ENCODE measurements at places on chromosomes 6 and 20.
A peak's percentile ranks its signal among the peaks of the same experiment; 100 is the strongest.

GRCh38 chr6:80179695-80180094 lies 73.2 kb downstream of the BCKDHB start:
- DNase-seq, result no peak

DNA sequence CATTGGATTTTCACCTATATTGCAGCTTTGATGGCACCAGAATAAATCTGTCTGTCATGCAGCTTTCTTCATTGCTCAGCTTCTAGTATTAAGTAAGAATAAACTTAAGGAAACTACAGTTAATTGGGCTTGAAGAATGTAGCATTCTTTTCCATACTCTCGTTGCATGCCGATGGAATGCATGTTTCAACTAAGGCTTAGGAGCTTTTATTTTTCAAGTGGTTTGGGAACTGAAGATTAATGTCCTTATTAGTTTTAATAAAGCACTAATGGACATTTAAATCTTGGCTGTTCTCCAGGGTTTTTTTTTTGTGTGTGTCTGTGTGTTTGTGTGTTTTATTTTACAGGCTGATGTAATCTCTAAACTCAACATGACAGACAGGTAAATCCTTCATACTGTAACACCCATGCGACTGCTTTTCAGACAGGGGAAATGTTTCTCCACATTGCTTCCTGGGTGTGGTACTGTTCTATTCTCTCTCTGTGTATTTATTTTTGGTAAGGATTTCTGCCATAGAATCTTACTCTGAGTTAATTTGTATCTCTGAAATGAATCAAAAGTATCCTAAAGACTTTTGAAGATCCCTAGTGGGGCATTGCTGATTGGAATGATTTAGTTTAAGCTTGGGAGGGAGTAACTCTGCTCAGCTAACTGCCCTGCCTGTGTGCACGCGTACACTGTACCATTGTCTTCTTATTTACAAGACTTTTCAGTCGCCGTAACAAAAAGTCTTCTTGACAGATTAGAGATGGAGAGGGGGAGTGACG lies 38.0 kb downstream of the SLC9A8 start:
- no peak for DNase-seq

- DNase-seq, result no peak
These were observed 45.2 kb downstream of the DEFB114 start for GRCh38 chr6:49918787-49919186.

DNA sequence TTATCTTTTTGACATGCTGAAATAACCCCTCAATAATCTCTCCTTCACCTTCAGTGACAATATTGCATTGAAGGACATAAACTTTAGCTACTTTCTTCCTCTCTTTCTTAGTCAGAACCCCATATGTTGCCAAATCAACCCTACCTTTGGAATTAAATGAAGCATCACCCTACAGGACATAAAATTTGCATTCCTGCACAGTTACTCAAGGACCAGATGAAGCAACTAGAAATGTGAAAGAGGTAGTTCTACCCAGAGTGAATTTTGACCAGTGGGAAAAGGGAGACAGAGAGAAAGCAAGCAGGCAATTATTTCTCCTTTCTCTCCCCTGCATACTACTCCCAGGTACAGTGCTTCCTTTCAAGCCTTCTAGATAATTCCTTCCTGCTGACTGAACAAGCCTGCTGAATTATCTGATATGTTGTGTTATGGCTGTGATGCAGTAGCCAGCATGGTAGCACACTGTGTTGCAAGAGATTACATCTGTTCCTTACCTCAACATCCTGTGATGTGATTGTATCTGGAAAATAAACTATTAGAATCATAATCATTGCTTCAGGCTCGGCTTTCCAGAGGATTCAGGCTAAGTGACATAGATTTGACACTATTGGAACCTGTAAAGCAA lies 16.6 kb downstream of the TENT5A start:
- DNase-seq, result no peak

DNA sequence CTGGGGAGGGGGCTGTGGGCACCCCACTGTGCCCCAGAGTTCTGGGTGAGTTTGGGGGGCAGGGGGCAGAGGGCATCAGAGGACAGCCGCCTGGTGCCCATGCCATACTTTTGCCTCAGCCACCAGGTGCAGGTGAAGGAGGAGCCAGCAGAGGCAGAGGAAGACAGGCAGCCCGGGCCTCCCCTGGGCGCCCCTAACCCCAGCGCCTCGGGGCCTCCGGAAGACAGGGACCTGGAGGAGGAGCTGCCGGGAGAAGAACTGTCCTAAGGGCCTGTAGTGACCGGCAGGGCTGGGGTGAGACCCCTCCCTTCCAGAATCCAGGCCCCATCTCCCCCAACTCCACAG lies 39.6 kb upstream of the MDFI start:
- no peak for DNase-seq

DNA sequence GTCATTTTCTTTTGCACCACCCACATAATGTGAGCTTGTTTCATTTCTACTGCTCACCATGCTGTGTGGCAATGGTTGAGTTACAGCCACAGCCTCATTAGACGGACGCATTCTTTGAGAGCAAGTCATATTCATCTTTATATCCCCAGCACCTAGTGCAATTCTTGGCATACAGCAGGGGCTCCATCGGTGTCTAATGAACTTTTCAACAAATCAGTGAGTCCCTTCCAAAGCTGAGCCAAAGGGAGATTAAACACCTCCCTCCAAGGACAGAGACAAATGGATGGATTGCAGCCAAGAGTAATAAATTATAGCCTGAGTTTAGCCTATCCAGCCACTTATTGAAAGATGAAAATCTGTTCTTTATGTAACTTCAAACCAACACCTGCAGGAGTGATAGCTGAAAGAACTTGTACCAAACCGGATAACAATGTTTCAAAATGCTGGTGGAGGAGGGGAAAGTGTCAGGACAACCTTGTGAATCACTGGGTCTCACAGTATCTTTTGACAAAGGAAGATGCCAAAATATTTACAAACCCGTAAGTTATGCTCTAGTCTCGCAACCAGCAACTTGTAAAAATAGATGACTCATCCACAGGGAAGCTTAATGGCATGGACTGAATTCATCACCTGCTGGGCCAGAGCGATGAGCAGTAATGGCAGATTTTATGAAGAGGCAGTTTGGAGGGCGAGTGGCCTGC lies 139.0 kb downstream of the PXDC1 start:
- no peak for DNase-seq

DNA sequence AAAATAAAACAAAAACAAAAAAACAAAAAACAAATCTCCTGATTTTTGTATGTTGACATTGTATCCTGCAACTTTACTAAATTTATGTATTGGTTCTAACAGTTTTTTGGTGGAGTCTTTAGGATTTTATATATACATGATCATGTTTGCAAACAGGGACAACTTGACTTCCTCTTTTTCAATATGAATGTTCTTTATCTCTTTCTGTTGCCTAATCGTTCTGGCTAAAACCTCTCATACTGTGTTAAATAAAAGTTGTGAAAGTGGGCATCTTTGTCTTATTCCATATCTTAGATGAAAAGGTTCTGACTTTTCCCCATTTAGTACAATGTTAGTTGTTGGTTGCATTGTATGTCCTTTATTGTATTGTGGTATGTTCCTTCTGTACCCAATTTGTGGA lies 261.7 kb upstream of the NOX3 start:
- DNase-seq, result no peak

DNA sequence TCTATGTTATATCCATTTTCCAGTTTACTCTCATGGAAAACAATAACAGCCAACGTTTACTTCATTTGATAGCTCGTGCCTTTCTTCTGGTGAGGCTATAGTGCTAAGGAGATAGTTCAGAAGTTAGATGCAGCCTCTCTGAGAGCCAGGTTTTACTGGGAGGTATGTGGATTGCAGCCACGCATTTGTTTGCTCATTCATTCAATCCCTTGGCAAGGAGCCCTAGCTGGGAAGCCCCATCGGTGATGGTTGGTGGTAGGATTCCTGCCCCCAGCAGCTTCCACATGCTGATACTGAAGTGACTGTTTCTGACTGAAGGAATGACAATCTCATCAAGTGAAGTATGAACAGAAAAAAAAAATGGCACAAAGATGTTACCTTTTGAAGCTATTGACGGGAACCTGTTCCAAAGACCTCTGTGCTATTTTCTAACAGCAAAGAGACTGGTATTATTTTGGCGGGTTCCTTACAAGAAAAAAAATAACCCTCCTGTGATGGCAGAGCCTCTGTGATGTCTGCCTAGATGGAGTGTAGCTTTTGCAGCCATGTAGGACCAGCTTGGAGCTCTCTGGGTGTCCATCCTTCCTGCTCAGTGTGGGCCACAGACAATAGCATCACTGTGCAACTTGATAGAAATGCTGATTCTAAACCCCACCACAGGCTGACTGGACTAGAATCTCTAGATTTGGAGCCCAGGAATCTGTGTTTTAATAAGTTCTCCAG lies 30.6 kb downstream of the SNAP25 start:
- DNase-seq, result no peak

GRCh38 chr6:126672649-126673048 lies 332.7 kb downstream of the CENPW start:
- no peak for DNase-seq

GRCh38 chr6:166589786-166590574 lies 3.5 kb upstream of the RAMACL start:
- DNase-seq, result no peak

GRCh38 chr6:142255785-142256184 lies 46.0 kb upstream of the ADGRG6 start:
- no peak for DNase-seq

DNA sequence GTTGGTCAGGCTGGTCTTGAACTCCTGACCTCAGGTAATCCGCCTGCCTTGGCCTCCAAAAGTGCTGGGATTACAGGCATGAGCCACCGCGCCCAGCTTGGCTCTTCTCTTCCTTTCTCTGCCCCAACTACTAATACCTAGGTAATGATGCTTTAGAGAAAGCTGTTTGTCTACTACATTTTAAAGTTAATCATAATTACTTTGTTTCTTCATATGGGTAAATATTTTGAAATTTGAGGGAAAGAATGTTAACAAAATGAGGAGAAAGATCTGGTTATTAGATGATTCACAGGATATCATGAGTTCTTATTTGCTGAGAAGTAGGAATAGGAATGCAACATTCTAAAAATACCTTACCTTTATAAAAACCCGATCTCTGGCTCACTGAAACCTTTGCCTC lies 18.4 kb upstream of the PTPRK start:
- no peak for DNase-seq

DNA sequence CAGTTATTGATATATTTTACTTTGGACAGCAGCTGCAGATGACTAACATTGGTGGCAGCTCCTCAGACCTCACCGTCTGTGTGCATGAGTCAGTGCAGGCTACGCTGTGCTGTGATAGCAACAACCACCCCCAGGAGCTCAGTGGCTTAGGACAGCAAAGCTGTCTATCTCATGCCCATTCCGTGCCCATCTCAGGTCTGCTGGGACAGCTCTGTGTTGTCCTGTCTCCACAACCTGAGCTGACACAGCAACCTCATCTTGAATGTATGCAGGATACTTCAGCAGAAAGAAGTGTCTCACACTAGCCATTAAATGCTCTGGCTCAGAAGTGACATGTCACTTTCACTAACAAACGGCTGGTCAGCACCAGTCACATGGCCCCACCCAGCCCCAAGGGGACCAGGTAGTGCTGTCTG lies 47.7 kb downstream of the BANF2 start:
- DNase-seq, result no peak

GRCh38 chr6:149233056-149233715 lies 84.3 kb upstream of the TAB2 start:
- peak; percentile 33 for DNase-seq

- DNase-seq, result no peak
These were observed 31.0 kb upstream of the ASIP start for GRCh38 chr20:34210271-34210670.

DNA sequence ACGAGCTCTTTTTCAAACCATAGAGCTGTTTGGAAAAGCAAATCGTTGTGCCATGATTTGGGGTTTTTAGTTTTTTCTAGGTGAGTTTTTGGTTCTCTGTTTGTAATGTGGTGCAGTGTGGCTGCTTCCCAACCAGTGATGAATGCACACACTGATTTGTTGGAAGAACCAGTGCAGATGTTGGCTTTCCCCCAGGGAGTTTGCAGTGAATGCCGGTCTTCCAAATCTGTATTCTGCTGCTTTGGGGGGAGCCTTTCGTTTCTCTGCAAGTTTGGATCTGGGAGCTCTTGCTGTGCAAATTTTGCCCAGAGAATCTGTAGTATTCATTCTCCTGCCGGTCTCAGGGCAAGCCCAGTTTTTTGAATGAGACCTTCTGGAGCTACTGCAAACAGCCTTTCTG lies 14.5 kb downstream of the HECA start:
- DNase-seq, result no peak

DNA sequence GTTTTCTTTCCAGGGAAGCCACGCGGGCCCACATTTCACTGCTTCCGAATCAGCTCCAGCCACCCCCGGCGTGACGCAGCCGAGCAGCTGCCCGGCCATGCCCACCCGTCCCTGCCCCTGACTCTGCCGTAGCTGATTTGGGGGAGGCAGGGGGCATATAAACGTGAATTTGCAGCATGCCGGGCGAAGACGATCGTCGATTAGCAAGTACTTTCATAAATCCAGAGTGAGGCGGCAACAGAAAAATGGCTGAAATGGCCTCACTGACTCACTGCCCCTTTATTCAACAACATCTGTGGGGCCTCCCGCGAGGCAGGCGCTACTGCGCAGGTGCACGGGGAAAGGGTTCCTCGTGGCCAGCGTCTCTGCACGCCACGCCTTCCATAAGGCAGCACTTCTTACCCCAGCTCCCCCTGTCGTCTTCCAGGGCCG lies 118.0 kb downstream of the DLL1 start:
- no peak for DNase-seq

- peak; percentile 54 for DNase-seq
These were observed 58.7 kb downstream of the VAPB start for GRCh38 chr20:58447511-58448391.
